ENCODE measurements at places on chromosomes 2 and 18.

- DNase-seq: no peak
These were observed 38.3 kb upstream of the PTPN4 start for GRCh38 chr2:119721462-119721861.

DNA sequence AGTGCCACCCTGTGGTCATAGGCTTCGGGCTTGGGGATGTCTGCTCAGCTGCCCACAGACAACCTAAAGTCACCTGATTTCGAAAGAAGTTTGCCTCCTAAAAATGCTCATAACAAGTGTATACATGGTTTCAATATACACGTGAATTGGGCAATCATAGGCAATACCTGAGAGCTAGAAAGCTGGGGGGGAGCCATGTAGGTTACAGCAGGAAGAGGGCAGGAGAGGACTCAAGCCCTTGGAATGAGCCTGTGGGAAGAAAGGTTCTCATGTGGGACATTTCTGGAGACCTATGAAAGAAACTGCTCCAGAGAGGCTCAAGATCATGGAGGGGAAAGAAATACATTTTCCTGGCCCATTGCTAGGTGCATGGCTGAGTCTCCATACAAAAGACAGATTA, 109.7 kb downstream of the ACOXL start:
- DNase-seq: no peak

- DNase-seq: no peak
These were observed 13.1 kb downstream of the EIF4E2 start for GRCh38 chr2:232563580-232563979.

DNA sequence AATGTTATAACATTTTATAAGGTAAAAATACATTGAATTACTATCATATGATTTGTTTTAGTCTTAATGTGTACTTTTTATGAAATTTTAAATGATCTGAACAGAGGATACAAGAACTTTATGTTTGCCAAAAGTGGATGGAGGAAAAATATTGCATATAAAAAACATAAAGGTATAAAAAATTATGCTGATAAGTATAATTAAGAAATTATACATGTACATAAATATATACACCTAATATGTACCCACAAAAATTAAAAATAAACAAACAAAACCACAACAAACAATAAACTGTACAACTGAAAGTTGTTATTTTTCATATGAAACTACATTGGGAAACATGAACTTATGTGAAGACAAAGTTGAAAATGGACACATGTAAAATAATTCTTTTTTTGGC, 38.2 kb upstream of the CALCRL start:
- DNase-seq: no peak

DNA sequence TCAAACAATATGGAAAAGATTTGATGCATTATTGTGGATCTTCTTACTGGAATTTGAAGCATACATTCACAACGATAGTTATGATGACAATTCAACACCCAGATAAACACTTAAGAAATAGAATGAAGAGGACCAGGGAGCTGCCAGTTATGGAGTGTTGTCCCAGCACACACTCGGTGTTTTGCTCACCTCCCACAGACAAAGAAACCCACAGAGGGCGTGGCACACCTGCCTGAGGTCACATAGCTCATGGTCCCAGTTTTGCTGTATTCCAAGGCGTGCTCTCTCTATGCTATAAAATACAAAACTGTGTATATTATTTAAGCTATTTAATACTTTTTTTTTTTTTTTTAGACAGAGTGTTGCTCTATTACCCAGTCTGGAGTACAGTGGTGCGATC, 31.1 kb downstream of the EFR3B start:
- DNase-seq: no peak

Data from CD8-positive, alpha-beta memory T cell (primary cell).